Hepatic stellate cell (primary cell): ENCODE measurements at places on chromosomes 3 and 15.

DNA sequence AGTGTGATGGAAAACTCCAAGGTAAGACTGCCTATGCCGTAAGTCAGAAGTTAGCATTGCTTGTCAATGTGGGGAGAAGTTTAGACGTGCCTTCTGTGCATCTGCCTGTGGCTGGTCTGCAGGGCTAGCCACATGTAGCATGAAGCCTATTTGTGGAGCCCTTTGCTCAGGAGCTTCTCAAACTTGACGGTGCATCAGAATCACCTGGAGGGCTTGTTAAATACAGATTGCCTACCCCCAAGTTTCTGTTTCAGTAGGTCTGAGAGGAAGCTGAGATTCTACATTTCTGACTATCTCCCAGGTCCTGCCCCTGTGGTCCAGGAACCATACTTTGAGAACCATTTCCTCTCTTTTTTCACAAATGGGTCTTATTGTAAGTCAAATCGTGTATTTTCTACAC is 292.1 kb upstream of the TPM1 start:
- no peak for DNase-seq

DNA sequence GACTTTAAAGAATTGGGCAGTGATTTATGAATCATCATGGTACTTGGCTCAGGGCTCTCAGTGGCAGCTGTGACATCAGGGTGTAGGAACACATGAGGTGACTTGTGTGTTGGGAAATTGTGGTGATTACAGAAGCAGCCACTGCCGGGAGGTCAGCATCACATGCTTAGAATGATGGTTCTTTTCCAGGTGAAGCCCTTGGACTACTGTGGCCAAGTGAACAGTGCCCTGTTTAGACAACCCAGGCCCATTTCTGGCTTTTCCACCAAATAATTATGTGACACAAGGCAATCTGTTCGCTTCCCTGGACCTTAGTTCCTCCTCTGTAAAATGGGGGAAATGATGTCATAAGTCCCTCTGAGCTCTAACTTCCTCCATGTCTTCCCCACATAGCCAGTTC is 139.7 kb upstream of the ROPN1 start:
- DNase-seq: no peak

DNA sequence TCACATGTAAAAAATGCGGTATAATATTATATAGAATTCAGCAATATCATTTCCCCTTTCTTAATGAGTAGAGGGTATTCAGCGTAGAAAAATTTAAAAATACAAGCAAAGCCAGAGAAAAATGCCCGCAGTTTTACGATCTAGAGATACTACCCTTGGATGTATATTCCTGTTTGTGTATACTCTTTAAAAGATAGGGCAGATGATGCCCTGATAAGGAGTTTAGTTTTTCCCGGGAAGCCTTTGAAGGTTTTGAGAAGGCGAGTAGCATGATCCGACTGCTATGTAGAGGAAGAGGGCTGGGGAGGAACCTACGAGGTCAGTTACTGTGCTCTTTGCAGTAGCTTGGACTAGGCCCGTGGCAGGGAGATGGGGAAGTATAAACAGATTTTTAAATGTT is 1.2 kb downstream of the YEATS2 start:
- DNase-seq: no peak

DNA sequence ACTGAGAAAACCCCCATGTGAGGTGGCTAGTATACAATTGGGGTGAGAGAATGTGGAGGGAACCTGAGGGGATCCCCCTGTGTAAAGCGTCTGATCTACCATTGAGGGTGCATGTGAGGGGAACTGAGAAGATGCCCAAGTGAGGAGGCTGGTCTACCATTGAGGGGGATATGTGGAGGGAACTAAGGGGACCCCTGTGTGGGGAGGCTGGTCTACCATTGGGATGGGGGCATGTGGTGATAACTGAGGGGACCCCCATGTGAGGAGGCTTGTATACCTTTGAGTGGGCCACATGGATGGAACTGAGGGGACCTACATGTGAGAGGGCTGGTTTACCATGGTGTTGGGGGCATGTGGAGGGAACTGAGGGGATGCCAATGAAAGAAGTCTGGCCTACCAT is 160.8 kb downstream of the FBLN2 start:
- no peak for DNase-seq

DNA sequence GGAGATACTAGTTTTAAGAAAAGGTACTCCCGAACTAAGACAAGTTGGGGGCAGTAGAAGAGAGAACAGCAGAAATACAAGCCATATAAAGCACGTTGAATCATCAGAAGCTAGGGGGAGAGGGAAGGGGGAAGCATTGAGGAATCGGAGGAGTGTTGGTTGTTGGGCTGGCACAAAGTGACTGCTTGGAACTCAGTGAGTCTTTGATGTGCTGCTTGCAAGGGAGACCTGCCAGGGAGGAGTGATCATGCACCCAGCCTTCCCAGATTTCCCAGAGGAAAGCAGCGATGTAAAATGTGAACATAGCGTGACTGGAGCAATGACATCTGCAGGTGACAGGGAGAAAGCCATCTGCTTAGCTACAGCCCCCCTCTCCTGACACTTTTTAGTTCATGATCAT is 192.4 kb upstream of the IL12A start:
- no peak for DNase-seq

DNA sequence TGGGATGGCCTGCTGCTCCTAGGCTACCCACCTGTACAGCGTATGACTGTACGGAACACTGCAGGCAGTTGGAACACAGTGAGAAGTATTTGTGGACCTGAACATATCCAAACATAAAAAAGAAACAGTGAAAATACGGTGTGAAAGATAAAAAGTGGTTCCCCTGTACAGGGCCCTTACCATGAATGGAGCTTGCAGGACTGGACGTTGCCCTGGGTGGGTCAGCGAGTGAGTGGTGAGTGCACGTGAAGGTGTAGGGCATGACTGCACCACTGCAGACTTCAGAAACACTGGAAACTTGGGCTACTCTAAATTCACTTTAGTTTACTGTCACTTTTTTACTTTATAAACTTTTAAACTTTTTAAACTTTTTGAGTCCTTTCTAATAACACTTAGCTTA is 71.2 kb upstream of the SLC6A6 start:
- DNase-seq: no peak

DNA sequence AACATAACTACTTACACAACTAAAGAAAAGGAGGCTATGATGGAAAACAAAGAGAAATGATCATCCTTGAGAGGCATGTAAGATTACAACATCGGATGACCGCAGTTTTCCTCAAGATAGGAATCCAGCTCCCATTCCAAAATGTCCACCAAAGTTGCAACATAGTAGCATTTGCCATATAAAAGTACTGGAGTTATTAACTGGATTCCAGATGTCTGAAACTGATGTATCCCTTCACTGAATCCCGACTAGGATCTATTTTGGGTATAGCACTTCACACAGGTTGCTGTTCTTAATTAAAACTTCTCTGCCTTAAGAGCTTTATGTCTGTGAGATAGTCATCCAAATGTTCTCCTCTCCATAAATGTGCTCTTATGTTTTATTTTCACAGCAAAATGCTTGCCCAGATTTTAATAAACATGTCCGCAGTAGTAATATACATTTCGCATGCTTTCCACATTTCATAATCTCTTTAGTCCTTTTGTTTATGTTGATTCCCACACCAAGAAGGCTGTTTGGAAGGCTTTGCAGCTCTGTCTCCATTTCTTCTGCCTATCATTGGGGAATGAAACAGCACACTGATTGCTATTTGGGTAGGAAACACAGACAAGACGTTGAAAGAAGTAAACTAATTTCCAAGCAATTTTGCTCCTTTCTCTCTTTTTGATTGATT is 716.5 kb upstream of the CFAP20DC start:
- DNase-seq: peak; percentile 27

GRCh38 chr3:10495003-10495402 is 10.4 kb downstream of the ATP2B2 start:
- DNase-seq: no peak

- DNase-seq: no peak
Measured at GRCh38 chr3:160531311-160531710, 34.1 kb downstream of the KPNA4 start.

DNA sequence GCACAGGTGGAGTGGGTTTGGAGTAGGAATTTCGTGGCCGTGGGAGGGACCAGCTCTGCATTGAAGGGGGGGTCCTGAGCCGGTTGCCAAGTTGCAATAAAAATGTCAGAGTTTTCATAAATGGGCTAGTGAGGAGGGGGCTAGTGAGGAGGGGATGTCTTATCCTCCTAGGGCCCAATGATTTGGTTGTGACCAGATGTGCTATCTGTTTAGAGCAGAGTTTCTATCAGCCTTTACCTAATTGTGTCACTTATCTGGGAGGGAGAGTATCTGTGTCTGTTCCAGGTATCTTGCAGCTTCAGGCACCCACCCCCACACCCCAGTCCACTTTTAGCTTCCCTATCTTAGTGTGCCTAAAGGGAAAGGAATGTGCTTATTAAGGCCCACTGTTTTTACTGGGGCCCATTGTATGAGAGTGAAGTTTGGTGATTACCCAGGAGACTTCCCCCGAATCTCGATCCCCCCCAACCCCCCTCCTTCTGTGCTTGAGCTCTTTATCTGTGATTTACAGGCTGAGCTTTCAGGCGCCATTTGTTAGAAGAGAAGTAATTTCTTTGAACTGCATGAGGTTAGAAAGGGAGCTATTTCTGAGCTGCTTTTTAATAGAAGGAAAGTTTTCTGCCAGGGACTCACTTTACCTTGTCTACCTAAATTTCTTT is 42.6 kb downstream of the PPCDC start:
- DNase-seq: no peak

DNA sequence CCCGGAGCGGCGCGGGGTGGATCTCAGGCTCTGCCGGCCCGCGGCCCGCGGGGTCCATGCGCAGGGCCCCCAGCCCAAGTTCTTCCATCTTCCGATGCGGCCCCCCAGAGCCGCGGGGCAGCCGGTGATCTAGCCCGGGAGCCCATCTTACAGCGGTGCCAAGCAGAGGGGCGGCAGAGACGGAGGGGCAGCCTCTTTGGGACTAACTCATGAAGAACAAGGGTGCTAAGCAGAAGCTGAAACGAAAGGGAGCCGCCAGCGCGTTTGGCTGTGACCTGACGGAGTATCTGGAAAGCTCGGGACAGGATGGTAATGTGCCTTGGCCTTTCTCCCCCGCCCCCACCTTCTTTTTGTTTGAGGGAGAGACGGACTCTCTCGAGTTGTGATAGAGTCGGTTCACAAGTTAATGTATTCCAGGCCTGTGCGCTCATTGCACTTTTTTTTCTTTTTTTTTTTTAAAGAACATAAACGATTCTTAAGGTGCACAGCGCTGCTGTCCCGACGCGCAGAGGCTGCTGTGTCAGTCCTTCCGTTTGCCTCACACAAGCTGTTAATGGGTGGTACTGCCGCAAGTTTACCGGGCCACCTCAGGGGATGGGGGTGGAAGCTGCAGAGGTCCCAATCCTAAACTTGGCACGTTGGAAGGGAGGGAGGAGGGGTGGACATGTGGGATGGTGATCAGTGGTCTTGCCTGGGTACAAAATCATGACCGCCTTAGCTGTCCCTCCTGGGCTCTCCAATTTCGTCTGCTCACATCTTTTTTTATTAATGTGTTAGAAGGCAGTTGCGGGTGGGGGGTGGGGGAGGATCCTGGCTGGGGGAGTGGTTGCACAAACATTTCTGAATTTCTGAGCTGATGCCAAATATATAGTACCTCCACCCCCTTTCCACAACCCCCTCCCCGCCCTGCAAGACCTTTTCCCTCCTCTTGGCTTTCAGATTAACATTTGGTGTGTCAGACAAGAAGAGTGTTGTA is 801 bp downstream of the ARHGAP31 start:
- peak; percentile 26 for DNase-seq

DNA sequence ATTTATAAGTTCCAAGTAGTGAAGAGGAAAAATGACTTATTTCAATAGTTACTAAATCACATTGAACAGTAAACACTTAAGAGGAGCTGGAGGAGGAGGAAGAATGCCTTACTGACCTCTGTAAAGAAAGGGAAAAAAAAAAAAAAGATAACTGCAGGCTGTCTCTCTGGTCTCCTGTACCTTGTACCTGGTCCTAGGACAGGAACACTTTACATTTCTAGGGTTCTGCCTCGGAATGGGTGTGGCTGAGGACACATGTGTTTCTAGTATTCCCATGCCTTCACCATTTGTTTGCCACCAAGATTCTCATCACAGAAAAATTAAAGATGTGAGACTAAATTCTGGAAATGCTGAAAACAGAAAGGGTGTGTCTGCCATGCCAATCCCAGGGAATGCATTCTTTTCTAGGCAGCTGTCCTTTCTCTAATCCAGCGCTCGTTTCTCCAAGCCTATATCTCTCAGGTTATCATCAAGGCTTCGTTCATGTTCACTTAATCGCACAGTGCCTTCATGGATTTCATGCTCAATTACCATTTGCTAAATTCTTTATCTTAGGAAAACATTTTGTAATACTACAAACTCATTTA is 1208.3 kb downstream of the OTOL1 start:
- no peak for DNase-seq
